Fibroblast of pulmonary artery (primary cell): ENCODE measurements at places on chromosomes 1 and 21.

DNA sequence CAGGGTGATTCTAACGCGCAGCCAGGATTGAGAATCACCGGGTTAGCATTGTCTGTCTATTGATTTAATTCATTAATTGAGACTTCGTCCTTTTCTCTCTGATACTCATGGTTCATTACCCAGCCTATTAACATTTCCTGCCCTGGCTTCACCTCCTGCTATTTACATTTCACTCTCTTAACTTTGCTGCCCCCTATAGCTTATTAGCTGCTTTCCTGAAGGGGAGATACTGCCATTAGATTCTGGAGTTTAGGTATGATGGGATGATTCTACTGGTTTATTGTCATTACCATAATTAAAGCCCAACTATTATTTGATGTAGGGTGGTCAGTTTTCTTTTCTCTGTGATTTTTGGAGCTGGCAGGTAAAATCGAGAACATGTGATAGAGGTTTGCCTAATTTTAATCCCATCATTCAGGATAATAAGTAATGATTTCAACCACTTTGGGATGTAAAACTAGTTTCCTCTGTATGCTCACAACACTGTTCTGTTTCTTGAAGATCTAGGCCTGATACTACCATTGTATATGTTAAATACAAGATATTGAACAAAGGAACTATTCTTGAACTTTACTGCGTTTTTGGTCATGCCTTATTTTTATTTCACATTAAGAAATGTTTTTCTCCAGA lies 6.4 kb downstream of the PPP2R5A start:
- peak; percentile 63 for DNase-seq

DNA sequence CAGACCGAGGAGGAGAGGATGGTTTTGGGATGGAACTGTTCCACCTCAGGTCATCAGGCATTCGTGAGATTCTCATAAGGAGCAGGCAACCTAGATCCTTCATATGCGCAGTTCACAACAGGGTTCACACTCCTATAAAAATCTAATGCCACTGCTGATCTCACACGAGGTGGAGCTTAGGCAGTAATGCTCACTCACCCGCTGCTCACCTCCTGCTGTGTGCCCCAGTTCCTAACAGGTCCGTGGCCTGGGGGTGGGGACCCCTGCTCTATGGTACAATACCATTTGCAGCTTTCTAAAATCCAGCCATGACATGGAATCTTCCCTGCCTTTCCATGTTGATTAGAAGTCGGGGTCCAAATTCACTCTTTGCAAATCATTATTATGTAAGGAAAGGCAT lies 72.1 kb downstream of the TGFBR3 start:
- no peak for DNase-seq

DNA sequence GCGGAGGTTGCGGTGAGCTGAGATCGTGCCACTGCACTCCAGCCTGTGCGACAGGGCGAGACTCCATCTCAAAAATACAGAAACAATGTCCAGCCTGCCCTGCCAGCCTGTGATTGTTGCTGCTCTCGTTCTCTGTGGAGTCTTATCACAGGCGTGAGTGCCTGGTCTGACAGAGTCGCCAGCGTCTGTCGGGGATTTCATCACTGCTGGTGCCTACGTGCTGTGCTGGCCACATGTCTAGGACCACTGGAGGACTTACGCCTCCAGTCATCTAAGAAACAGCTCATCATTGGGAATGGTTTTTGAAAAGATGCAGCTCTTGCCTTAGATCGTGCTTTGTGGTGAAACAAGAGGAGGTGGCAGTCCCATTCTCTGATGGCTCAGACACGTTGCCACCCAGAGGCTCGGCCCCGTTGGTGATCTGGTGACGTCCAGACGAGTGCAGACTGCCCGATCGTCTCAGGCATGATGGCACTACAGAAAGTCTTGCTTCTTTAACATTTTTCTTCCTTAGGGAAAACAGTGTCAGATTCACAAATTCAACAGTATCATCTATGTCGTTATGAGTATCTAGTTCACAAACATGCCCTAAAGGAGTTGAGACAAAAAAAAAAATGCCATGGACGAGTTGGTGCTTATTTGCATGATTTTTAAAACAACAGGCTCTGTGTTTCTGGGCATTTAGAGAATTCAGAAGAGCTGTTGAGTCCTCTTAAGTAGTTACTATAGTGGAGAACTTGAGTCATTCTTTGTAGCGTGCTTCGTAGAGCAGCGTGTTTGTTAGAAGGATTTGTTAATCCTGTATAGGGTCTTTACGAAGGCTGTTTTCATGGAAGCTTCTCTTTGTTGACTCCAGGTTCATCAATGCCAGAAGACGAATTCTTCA lies 47.5 kb downstream of the CBS start:
- no peak for DNase-seq

DNA sequence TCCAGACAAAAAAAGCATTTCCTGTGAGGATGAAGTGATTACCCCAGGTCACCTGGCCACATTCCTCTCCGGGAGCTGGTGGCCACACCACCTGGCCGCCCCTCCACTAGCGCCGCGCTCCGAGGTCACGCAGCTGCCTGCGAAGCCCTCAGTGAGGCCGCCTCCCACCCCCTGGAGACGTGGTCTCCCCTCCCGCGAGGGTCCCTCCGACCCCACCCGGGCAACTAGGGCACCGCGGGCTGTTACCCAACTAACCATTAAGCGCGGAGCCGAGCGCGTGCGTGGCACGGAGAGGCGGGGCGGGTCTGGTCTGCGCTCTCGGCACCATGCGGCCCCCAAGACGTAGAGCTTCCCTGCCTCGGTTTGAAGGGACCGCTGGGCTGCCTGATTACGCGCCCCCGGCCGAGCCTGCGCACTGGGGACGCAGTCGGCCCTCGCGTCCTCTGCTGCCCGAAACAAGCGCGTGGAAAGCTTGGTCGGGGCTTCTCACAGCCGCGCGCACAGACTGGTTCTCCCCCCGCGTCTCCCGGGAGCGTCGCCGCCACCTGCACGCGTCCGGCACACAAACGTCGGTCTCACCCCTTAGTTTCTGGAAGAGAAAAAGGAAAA lies 106.5 kb downstream of the SLC16A1 start:
- DNase-seq = peak; percentile 39
